ENCODE measurements at places on chromosomes 4 and X.

- no peaks in the 10 kb centered on the region for H3K36me3 ChIP-seq
- no peak overlapping the region for H3K27ac ChIP-seq
- H3K4me1 ChIP-seq: peaks cover 9% of the 10 kb centered on the region
- H3K4me3 ChIP-seq: no peak overlapping the region
Measured at GRCh38 chrX:54358424-54359211, 772 bp upstream of the WNK3 start.

GRCh38 chrX:108494406-108495090 is 54.9 kb downstream of the COL4A5 start:
- H3K4me1 ChIP-seq: no peaks in the 10 kb centered on the region
- H3K36me3 ChIP-seq: no peaks in the 10 kb centered on the region
- no peak overlapping the region for H3K27ac ChIP-seq
- DNase-seq: no peak

DNA sequence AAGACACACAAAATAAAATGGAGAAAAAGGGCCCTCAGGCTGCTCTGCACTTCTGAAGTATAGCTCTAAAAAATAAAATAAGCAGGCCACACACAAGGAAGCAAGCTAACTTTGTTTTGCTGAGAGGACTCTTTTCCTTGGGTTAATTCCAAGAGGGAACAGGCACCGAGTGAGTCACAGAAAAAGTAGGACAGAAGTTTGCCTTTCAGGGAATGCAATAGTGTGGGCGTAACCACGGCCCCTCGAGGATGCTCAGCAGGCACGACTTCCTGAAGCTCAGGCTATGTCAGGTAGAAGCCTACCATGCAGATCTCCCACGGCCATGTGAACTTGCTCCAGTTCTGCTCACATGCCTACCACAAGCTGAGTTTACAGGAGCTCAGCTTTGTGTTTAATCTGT is 22.1 kb downstream of the PPP1R2C start:
- H3K4me3 ChIP-seq: no peak overlapping the region
- H3K4me1 ChIP-seq: no peaks in the 10 kb centered on the region
- no peak overlapping the region for H3K27ac ChIP-seq
- no peaks in the 10 kb centered on the region for H3K27me3 ChIP-seq
- no peak for DNase-seq

DNA sequence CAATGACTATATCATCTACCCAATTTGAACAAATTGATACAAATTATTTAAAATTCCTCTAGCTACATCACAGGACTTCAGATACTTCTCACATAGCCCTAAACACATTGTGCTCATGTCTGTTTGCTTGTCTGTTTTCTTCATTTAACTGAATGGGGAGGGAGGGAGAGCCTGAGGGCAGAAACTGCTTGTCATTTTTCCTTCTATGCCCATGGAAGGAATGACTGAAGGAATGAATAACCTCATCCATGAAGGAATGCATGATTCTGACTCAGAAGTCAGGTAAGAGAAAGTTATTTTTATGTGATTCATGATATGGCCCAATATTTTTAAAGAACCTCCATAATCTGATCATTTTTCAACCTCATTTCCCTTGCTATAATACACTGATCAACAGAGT is 418.0 kb upstream of the PITX2 start:
- no peaks in the 10 kb centered on the region for H3K27me3 ChIP-seq
- no peak for DNase-seq
- H3K4me1 ChIP-seq: no peaks in the 10 kb centered on the region
- no peak overlapping the region for H3K4me3 ChIP-seq
